ENCODE measurements at places on chromosomes 1 and 21.

DNA sequence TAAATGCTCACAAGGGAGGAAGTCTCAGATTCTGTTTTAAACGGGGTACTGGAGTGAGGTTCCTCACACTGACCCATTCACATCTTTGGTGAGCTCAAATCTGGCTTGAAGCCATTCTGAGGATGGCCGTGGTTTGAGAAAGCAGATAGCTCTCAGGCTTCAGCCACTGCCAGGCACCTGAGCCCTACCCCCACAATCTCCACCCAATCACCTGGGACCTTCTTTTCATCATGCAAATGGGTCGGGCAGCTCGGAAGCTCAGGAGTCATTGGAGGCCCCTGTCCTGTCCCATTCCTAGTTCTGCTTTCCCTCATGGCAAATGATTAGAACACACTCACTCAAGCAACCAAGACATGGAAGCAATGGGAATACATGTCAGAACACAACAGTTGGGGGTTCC is 141.4 kb upstream of the ETS2 start:
- DNase-seq = no peak

- DNase-seq = no peak
Observed at GRCh38 chr21:21119091-21119490, 120.9 kb downstream of the NCAM2 start.

DNA sequence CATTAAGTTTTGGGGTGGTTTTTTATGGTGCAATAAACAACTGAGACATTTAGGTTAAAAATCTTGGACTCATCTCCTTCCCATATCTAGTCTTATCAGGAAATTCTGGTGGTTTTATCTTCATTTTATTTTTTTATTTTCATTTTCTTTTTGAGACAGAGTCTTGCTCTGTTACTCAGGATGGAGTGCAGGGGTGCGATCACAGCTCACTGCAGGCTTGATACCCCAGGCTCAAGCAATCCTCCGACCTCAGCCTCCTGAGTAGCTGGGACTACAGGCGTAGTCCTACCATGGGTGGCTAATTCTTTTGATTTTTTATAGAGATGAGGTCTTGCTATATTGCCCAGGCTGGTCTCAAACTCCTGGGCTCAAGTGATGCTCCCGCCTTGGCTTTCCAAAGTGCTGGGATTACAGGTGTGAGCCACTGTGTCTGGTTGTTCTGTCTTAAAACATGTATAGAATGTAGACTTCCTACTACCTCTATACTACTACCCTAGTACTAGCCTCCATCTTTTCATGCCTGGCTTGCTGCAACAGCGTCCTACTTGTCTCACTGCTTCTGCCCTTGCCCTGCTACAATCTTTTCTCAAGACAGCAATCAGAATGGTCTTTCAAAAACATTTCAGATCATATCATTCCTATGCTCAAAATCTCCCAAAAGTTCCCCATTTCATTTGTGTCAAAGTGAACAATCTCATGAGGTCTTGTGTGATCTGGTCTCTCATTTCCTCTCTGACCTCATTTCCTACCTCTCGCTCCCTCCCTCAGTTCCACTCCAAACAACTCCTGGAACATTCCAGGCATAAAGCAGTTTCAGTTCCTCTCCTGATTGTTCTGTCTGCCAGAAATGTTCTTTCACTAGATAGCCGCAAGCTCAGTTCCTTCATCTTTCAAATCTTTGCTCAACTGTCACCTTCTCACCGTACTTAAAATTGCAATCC is 5.9 kb upstream of the FCGR2A start:
- no peak for DNase-seq

- no peak for DNase-seq
Observed at GRCh38 chr1:191528275-191528674, 630.0 kb upstream of the RGS18 start.

DNA sequence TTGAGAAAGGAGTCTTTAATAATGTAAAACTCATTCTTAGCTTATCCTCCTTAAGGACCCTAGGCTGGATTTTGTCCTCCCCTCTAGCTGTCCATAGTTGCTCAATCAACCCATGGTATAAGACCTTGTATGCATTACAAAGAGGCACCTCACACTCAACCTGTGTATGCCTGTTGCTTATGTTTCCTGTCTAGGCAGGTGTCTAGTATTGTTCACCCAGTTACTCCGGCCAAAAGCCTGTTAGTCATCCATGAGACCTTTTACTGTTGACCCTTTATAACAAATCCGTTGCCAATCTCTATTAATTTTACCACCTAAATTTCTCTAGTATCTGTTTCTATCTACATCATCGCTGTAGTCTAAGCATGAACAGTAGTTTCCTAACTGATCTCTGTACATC is 3.7 kb downstream of the LYPLAL1 start:
- DNase-seq = no peak

DNA sequence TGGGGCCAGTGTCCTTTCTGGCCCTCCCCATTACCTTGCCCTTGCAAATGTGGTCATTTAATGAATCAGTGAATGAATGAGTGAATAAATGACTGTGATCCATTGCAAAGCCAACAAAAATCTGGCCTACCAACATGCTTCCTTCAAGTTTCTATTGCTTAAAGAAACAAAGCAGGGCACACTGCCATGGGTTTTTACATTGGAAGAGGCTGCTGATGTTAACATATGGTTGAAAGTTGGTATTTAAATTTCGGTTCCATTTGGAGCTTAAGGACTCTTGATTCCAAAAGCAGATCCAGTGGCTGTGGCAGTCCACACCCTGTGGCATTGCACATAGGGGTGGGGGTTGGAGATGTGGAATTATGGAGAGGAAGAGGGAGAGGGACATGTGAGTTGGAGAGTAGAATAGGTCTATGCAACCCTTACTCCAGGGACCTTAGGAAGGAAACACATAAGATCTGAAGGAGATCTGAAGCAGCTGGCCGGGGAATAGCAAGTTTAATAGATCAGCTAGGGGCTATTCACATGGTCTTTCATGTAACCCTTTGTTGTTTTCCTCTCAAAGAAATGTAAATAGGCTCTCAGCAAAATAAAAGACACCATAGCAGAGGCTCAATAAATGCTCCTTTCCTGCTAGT is 7.2 kb downstream of the ABCA4 start:
- DNase-seq = no peak

- DNase-seq = peak; percentile 59
Observed at GRCh38 chr1:227934476-227935313, 13.0 kb downstream of the WNT9A start.

GRCh38 chr21:16535626-16536025 is 805.8 kb downstream of the USP25 start:
- DNase-seq = no peak

DNA sequence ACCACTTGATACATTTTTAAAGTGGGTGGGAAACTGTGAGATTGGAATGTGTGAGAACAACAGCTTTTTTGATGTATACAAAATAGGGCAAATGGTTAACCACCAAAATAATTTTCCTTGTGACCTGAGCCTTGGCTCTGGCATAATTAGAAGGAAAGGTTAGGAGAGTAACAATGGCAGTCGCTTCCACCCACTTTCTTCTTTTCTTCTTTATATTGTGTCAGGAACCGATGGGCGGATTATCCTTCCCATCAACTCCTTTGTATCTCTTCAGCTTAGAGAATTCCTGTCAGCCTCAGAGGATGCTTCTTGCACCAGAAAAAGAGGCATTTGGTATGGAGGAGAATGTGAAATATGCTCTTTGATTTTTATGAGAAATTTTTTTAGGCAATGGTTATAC is 90.6 kb downstream of the SDCCAG8 start:
- DNase-seq = no peak

Measured in AG20443 (cell line).